ENCODE measurements at places on chromosomes 5 and 9.

DNA sequence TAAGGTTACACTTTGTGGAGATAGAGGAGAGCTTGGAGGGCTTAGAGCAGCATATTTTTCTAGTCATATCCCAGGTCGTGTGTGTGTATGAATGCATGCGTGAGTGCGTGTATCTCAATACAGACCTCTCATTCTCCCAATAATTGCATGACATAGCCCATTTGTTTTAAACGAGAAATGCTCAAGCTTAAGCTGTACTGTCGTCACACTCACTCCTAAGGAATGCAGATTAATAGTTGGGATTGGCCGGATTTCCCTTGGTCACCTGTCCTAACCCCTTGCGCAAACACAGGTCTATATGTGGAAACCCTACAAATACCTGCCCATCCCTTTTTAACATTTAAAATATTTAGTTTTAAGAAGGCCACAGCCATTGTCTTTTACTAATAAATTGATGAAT is 165.8 kb downstream of the SEMA5A start:
- DNase-seq: no peak

DNA sequence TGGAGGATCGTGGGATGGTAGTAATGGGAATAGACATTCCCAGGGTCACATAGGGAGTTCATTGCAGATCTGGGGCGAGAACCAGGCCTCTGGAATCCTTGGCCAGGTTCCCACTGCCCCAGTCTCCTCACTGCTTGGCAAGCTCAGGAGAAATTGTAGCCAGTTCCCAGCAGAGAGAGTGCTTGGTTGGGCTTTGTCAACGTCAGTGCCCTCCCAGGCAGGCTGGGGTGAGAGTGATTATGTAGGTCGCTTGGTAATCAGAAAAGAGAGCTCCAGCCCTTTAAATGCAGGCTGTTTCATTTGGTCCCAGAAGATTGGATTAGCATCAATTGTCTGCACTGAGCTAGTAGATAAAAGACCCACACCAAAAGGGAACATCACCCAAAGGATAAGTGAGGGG is 51.8 kb upstream of the GALNT10 start:
- DNase-seq: no peak

- DNase-seq: no peak
These were observed 694 bp upstream of the PLIN2 start for GRCh38 chr9:19127871-19128500.

DNA sequence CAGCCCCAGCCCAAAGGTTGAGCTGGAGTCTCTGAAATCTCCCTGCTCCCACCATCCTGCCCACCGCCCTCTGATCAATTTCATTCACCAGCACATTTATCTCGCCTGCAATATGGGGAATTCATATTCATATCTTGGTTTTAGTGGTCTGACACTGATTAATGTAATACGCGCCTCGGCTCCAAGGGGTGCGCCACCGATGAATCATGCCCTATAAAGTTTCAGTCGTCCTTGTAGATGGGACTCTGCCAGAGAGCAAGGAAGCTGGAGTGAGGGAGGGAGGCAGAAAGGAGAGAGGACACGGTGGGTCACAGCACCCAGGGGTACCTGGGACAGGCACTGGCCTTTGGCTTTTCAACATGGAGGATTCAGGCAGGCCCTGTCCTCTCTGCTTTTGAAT is 8.9 kb downstream of the IRX1 start:
- DNase-seq: no peak

GRCh38 chr5:74822288-74822687 is 43.9 kb downstream of the FAM169A start:
- no peak for DNase-seq

GRCh38 chr9:91474656-91475055 is 51.0 kb upstream of the NFIL3 start:
- DNase-seq: no peak

All from SW 1271 (cell line).